ENCODE measurements at places on chromosomes 16 and 17. TPM values are rescaled to one million over a fixed set of nuclear protein-coding genes. Genes with fewer than 3 reads are reported as not detected.

CSH2 gene
- not detected for total RNA-seq

CCL17 gene
- not detected for total RNA-seq

ZNF423 gene
- total RNA-seq: not detected

LITAFD gene
- not detected for total RNA-seq

TLCD2 gene
- total RNA-seq: 5.9 TPM

CMTM2 gene
- 0.95 TPM for total RNA-seq

DNA sequence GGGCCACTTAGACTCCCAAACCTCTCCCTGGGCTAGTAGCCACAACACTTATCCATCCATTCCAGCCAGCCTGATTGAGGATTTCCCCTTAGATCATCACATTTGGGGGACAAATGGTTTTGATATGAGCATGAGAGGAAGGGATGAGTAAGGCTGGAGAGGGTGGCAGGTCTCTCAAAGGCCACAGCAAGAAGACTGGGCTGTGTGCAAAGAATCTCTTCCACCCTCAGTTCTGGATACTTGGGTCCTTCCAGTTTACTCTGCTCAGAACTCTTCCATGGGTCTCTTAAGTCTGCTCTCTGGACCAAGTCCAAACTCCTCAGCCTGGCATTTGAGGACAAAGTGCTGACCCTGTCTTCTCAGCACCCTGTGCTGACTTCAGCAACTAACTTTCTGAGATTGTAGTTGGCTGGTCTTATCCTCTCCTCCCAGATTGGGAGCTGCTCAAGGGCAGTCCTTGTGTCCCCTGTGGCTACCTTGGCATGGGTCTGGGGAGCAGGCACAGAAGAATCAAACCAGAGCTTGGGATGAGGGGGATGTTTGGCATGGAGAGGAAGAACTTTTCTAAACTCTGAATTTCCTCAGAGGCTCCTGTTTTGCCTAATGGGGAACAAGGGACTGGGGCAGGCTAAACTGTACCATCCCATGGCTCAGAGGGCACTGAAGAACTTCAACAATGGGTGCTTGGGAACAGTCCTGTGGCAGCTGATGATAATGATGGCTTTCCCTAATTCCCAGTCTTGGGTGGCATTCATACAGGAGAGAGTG, 3.1 kb upstream of the NFATC3 start:
- no peak for DNase-seq

DNA sequence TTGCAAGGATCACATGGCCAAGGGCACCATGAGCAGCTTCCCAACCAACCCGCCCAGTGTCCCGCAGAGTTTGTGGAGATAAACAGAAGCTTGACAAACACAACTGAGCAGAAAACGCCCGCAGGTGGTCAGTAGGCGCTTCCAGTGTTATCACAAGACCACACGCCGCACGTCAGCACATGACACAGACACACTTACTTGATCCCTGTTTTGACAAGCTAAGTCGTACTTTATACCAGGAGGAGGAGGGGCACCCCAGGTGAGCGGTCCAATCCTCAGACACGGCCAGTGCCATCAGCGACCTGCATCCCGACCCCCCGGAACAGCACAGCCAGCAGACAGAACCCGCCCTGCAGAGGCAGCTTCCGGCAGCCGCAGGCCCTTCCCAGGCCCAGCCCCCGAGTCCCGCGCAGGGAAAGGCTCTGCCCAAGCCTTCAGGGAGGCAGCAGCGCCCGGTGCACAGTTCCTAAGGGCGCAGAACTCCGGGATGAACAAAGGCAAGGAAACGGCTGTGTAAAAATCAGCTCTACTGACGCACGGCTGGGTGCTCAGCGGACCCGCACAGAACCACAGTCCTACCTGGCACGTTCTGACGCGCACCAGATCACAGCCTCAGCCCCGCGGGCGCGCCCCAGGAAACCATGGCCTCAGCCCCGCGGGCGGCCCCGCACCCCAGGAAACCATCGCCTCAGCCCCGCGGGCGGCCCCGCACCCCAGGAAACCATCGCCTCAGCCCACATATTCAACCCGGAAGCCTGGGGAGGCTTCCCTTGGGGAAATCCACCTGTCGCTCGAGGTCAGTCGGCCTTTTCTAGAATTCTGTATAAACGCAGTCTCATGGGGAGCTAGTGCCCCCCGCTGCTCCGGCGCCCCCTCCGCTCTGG, 27.8 kb downstream of the AXIN1 start:
- DNase-seq: no peak

DNA sequence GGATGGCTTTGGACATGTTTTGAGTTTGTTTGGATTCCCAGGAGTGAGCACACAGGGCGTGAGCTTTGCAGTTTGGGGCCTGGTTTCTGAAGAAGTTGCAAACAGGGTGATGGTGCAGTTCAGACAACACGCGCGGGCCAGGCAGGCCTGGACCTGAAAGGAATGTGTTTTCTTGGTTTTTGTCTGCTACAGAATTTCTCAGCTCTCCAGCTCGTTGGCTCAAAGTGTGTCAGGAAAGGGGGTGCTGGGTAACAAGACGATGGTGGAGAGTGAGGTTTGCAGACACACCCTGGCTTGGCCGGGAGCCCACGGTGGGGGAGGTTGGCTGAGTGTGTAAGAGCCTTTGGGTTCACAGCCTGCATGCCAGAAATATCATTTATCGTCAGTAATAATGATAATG, 82.3 kb downstream of the CMIP start:
- peak; percentile 64 for DNase-seq

All from Calu3 (cell line).